Dermis blood vessel endothelial cell (primary cell): ENCODE measurements at places on chromosomes 3 and 15. TPM values are rescaled to one million over a fixed set of nuclear protein-coding genes. Genes with fewer than 3 reads are reported as not detected.

Gene HDC
- not detected in 2 replicates for total RNA-seq

Gene ATR
- total RNA-seq = 30.7 and 36.1 TPM in 2 replicates

Gene ZKSCAN7
- 1.3 and 2.2 TPM in 2 replicates for total RNA-seq

Gene IGSF10
- under 0.01 and 0.05 TPM in 2 replicates for total RNA-seq

Gene EPHA6
- under 0.01 TPM in 1 of 2 replicates, not detected in the other for total RNA-seq

Gene ACP3
- not detected in 2 replicates for total RNA-seq

Gene ABHD10
- total RNA-seq = 26.2 and 45.9 TPM in 2 replicates

Gene ANKUB1
- total RNA-seq = not detected in 2 replicates

Gene HEG1
- 55.6 and 103 TPM in 2 replicates for total RNA-seq

Gene IGSF11
- total RNA-seq = 0.19 TPM in 1 of 2 replicates, not detected in the other
